ENCODE measurements at places on chromosomes 4 and X.

GRCh38 chrX:69493766-69494165, 10.4 kb upstream of the NALF2 start:
- no peak for DNase-seq

DNA sequence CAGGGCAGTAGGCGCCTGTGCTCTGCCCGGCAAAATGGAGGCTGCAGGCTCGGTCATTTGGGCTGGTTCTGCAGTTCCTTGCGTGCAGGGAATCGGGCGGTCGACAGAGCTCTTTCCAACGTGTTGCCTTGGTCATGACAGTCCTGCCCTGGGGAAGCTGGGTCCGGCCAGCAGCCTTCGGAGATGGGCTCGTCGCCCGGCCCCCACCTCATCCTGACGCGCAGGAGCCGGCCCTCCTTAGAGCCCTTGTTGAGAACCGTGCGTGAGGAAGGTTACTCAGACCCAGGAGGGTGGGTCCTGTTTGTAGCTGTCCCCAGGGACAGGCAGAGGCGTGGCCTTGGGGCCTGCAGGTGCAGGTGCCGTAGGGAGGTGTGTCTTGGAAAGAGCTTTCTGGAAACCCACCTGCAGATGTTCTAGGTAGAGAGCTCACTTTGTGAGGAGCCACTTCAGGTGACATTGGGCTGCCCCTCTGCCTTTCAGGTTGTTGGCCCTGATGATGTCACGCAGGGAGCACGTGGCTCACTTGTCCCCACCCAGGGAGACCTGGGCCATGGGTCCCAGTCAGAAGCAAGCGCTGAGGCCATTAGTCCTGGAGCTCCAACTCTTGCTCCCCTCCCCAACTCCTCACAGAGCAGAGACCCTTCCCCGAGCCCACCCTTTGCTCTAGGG, 15.2 kb upstream of the HGFAC start:
- no peak for DNase-seq

- DNase-seq: no peak
Measured at GRCh38 chrX:39779952-39780783, 317.6 kb downstream of the BCOR start.

DNA sequence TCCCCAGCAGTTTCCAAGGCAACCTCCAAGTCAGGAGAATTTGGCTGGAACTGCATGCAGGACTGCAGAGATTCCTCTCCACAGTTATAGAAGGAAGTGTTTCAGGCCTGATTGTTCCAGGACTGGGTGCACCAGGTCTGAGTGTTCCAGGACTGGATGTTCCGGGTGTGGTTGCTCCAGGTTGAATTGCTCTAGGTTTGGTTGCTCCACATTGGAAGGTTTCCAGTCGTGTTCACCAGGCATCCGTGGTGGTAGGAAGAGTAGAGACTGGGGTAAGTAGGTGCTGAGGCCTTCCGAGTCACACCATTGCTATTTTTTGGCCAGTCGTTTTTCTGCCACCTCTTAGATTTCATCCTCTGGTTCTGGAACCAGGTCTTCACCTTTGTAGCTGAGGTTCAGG, 105.4 kb downstream of the MSN start:
- DNase-seq: no peak

DNA sequence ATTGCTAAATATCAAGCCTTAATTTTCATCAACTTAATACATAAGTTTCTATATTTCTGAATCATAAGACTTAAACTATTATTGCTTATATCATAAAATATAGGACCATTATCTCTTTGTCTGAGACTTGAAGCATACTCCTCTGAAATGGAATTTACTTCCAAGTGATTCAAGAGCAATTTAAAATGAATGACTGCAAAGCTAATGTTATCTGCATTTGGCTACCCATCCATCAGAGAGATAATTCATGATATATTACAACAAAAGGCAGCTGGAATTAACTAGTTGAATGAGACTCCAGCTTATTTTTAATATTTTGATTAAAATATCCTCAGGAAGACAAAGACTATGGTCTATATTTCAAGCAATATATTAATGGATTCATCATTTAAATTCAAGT, 208.6 kb downstream of the UNC5C start:
- DNase-seq: no peak
